ENCODE measurements at places on chromosomes 11 and 22.

GRCh38 chr11:102966011-102966410 is 10.5 kb upstream of the MMP13 start:
- DNase-seq: no peak

DNA sequence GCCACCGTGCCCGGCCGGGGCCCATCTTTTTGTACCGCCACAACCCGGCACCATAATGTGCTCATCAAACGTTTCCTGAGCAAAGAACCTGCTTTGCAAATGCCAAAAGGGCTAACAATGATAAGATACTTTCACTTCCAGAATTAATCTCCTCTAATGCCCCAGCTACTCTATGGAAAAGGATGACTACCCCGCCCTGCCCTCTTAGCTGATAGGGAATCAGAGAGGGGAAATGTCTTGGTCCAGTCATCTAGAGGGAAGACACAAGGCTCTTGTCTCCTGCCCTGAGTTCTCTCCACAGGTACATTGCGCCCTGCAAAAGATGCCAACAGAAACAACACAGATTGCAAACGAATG is 586 bp downstream of the TTLL1 start:
- DNase-seq: no peak

GRCh38 chr11:130582981-130583380 is 134.5 kb downstream of the ADAMTS15 start:
- DNase-seq: no peak

DNA sequence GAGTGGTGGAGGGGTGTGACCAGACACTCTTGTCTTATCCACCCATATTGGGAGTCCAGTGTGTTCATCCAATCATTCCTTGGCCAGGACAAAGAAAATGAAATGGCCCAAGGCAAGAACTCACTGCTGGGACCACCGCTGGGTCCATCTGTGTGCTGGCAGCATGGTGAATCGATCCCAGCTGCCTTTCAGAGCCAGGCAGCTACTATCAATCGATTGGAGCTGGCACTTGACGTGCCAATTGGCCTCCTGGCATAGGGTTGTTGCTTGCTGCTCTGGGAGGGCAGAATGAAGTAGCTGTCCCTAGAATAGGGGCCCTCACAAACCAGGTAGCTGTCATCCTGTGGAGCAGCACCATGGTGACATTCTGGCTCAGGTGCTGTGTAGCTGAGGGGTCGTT is 1.4 kb upstream of the ARVCF start:
- DNase-seq: no peak

- DNase-seq: no peak
These were observed 46.7 kb upstream of the SCUBE2 start for GRCh38 chr11:9138133-9138453.

GRCh38 chr11:87726506-87726905 is 448.7 kb downstream of the RAB38 start:
- no peak for DNase-seq

- peak; percentile 40 for DNase-seq
These were observed 161.1 kb upstream of the CCDC179 start for GRCh38 chr11:23021287-23021863.

- peak; percentile 28 for DNase-seq
These were observed 35.9 kb upstream of the GRK2 start for GRCh38 chr11:67230406-67230805.

GRCh38 chr11:105673089-105673488 is 63.2 kb downstream of the GRIA4 start:
- peak; percentile 68 for DNase-seq

GRCh38 chr11:65903068-65903481 is 2.9 kb upstream of the FOSL1 start:
- DNase-seq: peak; percentile 82

DNA sequence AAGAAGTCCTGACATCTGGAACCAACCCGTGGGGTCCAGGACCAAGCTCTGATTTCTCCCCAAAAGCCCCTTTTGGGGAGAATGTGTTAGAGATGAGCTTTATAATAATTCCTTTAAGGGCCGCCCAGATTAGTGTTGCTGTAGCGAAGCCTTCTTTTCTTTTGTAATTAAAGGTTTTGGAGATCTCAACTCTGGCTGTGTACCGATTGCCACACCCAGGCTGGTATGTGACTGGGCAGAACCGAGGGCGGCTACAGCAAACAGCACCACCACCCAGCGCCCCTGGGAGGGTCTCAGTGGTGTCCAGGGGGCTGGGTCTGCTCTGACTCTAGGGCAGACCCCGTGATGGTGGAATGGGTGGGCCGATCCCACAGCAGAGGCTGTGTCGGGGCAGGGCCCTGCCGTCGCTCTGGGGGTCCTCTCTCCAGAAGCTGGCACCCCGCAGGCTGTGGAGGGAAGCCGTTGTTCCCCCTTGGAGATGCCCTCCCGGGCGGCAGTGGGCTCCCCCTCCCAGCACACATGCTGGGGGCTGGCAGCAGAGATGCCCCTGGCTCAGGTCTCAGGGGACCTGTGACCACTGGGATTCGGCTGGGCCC is 31.0 kb downstream of the TPCN2 start:
- DNase-seq: no peak

DNA sequence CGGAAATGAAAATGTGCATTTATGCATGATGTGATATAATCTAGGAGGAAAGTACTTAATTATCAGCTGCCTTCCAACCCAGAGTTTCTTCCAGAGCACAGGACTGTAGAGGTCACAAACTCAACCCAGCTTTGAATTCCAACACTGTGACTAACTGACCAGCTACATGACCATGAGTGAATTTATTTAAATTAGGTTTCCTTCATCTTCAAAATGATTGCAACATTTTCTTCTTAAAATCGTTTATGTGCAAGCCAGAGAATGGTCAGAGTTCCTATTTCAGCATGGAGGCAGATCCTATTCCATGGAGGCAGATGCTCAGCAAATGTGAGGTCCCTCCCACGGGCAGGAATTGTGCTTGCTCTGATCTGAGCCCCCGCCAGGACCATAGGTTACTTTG is 42.4 kb downstream of the OSBP start:
- peak; percentile 80 for DNase-seq

GRCh38 chr11:123653827-123654565 is 428 bp downstream of the SCN3B start:
- DNase-seq: peak; percentile 42

GRCh38 chr22:43820651-43821305 is 8.7 kb upstream of the EFCAB6 start:
- no peak for DNase-seq

DNA sequence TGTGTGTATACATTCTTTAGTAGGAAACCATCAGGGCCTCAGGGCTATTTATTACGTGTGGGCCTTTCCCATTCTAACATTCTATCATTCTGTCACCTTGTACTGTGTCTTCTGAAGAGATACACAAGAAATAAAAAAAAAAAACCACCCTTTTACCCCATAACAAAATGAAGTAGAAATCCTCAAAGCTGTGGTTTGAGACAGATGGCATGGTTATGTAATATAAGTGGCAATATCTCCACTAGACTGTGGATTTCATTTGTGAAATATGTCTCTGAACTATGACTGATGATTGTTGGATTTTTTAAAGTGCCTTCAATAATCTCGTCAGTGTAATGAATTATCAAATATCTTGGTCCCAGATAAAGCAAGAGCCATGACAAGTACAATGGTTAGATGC is 150.0 kb upstream of the BLID start:
- DNase-seq: no peak

- DNase-seq: no peak
These were observed 5.1 kb downstream of the VSIG10L2 start for GRCh38 chr11:125950696-125951651.

- DNase-seq: no peak
These were observed 39.2 kb downstream of the BRD1 start for GRCh38 chr22:49788504-49788903.

- peak; percentile 78 for DNase-seq
These were observed 18.1 kb downstream of the MAML2 start for GRCh38 chr11:96324912-96325311.

DNA sequence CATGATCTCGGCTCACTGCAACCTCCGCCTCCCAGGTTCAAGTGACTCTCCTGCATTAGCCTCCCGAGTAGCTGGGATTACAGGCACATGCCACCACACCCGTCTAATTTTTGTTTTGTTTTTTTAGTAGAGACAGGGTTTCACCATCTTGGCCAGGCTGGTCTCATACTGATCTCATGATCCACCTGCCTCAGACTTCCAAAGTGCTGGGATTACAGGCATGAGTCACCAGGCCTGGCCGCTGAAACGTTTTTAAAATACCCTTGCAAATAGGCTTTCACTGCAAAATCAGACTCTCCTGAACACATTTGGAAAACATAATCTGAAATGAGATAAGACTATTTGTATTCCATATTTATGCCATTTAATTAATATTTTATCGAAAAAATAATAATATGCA is 826.1 kb upstream of the CNTN5 start:
- no peak for DNase-seq

GRCh38 chr11:65454696-65455456 is 32.3 kb downstream of the NEAT1 start:
- peak; percentile 90 for DNase-seq

GRCh38 chr11:76496174-76496573 is 51.4 kb downstream of the EMSY start:
- DNase-seq: no peak

GRCh38 chr22:37774728-37775127 is 33.0 kb upstream of the GCAT start:
- DNase-seq: no peak

GRCh38 chr11:112610996-112611750 is 350.0 kb upstream of the NCAM1 start:
- peak; percentile 22 for DNase-seq

DNA sequence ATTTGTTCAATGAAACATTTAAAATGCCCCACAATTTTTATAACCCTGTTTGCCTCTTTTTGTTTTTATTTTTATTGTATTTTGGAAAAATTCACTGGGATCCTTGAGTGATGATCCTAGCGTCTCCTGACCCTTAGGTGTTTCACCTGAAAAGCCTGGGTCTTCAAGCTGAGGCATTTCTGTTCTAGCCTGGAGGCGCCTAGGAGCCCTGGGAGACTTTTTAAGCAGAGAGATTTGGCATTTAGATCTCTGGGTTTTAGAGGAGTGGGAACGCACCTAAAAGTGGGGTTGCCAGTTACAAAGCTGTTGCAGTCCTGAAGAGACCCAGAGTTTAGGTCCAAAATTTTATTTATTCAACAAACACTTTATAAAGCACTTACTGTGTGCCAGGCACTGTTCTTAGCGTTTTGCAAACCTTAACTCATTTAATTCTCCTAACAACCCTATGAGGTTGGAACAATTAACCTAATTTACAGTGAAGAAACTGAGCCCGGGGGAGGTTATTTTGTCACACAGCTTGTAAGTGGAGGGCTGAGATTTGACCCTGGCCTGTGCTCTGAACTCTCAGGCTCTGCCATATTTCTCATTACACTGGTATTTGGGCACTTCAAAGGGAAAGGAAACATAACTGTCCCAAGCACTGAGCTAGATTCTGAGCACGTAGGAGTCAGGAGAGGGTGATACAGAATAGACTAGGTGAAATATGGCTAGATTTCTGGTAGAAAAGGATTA is 834 bp upstream of the FADS1 start:
- no peak for DNase-seq

GRCh38 chr11:35343033-35343598 is 76.2 kb downstream of the SLC1A2 start:
- no peak for DNase-seq

DNA sequence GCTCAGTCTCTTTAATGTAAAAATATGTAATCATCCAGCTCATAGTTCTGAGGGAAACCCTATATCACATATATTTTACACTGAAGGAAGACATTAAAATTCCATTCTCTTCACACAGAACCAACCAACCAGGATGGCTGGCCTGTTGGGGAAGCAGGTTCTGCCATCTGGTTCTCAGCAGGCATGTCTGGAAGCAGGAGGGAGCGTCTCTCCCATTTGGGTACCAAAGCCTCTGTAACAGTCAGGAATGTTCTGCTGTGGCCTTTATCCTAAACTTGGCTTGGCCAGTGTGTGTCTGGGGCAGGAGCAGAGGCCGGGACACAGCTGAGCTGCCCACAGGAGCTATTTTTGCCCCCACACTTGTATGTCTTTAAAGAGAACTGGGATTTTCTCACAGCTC is 29.2 kb downstream of the SGSM3 start:
- DNase-seq: no peak

DNA sequence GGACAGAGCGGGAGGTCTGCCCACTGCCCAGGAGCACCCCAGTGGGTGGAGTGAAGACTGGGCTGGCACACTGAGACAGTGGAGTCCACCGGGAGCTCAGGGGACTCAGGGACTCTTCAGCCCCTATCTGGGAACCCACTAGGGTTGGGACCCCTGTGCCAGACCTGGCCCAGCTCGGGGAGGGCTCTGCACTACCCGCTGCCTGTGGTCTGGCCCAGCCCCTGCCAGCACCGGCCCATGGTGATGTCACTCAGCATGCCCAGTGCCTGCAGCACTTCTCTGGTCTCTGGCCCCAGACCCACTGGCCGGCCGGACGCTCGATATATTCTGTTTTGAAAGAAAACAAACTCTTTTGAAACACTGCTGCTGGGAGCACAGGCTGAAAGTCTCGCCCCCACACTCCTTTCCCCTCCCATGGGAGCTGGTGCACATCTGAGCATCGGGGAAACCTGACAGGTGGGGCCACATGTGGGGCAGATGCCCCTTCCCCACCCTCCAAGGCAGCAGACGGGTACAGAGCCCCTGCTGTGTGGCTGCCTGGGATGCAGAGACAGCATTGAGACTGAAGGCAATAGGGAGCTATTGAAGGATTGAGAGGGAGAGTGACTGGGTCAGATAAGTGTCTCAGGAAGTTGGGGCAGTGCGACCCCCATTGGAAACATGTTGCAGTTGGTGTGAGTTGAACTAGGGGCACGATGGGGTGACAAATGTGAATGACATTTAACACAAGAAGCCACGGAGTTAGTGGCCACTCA is 62.9 kb downstream of the MYEOV start:
- DNase-seq: peak; percentile 32
